Kidney (tissue), 22 donors: ENCODE measurements at places on chromosomes 16 and 17.

DNA sequence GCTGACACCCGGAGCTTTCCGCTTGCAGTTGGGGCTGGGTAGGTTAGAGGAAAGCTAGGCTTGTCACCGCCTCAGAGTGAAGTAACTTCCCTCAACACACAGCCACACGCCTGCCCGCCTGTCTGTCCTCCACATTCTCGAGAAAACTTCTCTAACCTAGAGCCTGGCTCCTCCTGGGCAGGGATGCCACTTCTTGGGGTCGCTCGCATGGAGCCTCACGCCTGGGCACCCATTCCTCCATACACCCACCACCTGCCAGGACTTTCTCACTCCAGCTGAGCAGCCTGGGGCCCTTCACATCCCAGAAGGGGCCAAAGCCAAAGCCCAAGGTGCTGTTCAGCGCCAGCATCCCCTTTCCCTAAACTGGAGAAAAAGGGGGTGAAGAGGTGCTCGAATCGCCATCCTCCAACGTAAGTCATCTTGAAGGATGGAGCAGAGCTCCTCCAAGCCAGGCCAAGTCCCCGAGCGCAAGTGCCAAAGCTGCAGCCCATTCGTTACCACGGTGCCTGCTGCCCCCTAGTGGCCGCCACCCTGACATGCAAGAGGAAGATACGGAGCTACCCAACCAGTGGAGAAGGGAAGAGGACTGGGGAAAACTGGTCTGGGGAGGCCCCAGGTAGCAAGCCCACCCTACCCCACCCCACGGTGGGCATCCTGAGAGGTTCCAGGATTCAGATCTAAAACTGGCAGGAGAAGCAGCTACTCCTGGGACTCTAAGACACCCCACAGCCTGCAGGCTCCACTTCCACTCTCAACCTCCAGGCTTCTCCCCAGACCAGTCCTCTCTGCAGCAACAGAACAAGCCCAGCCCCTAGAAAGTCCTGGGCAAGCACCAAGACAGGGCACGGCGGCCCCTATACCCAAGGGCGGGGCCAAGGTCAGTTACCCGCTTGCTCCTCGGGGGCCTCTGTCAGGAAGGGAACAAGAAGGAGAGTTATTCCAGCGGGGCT, 63.1 kb downstream of the MYO18A start:
- peak; percentile 81 for DNase-seq

DNA sequence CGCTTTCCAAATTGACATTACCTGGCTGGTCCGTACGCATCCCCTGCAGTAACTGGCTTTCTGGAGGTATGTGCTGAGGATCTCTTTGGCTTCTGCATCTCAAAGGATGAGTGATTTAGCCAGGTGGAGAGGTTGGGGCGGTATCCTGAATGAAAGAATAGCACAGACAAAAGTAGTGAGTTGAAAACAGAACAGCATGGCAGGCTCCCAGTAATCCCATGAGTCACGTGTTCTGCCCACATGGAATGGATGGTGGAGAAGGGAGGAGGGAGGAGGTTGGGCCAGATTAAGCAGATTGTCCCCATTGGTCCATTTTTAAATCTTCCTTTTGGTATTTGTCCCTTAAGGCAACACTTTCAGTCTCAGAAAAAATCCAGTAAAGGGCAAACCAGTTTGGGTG, 176.0 kb downstream of the WWOX start:
- no peak for DNase-seq

GRCh38 chr17:55580596-55581133, 69.4 kb upstream of the SMIM36 start:
- no peak for DNase-seq

GRCh38 chr16:718389-718788, 2.6 kb upstream of the ANTKMT start:
- DNase-seq, result no peak

- DNase-seq, result no peak
These were observed 12.8 kb downstream of the G6PC3 start for GRCh38 chr17:44083250-44083849.

DNA sequence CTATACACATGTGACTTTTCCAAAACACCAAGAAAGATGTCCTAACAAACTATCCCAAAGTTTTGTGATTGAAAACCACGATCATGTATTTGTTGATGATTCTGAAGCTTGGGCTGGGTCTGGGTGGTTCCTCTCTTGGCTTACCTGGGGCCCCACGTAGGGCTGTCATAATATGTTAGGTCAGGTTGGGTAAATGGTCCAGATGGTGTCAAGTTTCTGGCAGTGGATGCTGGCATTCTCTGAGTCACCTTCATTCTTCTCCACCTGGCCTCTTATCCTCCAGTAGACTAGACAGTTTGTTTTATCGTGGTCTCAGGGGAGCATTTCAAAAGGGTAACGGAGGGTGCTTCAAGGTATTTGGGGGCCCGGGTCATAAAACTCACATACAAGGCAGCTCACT, 39.4 kb downstream of the SYCE1L start:
- no peak for DNase-seq

DNA sequence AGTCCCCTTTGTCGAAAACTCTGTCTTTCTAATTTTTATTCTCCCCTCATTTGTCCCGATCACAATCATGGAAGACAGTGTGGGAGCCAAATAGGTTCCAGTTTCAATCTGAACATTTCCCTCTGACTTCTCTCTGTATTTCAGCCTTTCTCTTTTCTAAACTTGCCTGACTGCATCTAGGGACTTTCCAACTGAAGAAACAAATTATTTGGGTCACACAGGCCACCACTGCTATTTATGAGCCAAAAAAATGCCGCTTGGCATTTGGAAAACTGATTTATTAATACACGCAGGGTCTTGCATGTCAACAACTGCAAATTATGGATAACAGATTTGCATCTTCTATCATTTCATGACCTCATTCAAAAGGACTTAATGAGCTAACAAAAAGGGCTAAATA, 55.2 kb upstream of the ELAC2 start:
- no peak for DNase-seq
